ENCODE measurements at places on chromosomes 11 and 22.

DNA sequence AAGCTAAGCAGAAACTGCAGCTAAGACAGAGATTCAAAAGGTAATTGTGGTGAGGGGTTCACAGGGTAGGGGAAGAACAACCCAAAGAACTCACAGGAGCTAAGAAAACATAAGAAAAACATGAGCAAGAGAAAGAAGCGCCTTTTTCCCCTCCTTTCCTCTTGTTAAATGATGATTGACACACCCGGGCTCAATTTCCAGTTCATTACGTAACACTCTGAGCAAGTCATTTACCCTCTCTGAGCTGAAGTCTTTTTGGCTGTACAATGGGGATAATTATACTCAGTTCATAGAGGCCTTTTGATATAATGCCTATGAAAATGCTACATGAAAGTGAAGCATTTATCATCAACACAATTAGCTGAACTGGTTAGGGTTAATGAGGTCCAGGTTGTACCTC lies 17.2 kb downstream of the LRP4 start:
- no peak for DNase-seq

- DNase-seq: no peak
Observed at GRCh38 chr11:13033760-13034533, 24.8 kb downstream of the RASSF10 start.

- DNase-seq: no peak
Observed at GRCh38 chr22:42933485-42934091, 76.5 kb upstream of the ARFGAP3 start.

DNA sequence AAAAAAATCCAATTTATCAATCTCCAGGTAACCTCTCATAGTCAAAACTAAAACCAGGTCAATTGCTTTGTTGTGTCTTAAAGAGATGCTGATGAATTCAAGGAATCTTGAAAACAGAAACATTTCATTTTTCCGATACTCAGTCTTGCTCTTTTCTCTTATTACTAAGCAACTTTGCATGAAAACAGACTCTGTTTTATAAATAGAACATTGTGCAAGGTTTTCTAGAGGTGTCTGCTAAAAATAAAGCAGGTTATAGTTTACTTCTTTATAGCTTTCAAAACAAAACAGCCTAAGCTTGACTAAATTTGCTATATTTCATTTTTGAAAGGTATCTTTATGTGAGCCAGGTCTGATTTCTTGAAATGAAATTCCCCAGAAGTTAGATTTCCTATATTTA lies 109.3 kb downstream of the ARL14EP start:
- no peak for DNase-seq
